Right ventricle myocardium inferior (tissue), 1 donor: ENCODE measurements at places on chromosomes 16 and 17. TPM values are rescaled to one million over a fixed set of nuclear protein-coding genes. Genes with fewer than 3 reads are reported as not detected.

GRCh38 chr16:86070484-86070883 is 171.5 kb downstream of the IRF8 start:
- DNase-seq: no peak

DNA sequence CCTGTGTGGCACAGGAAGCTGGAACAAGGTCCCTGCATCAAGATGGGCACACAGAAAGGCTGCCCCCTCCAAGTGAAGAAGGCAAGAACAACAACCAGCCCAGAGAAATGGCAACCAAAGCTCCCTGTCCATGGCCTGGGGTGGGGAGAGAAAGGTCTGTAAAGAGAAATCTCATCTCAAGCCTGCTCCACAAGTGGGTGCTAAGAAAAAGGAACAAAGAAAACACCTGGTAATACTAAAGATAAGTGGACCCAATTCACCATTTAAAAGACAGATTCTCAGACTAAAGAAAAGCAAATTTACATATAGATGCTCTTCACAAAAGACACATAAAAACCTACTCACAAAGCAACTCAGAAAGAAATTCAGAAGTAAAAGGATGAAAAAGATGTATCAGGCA is 107.4 kb downstream of the PARN start:
- DNase-seq: no peak

- no peak for DNase-seq
Observed at GRCh38 chr17:77473615-77474226, 333.0 kb downstream of the SEC14L1 start.

- DNase-seq: peak; percentile 83
Observed at GRCh38 chr17:1736348-1737281, 6.1 kb upstream of the SERPINF2 start.

- no peak for DNase-seq
Observed at GRCh38 chr17:78538033-78538776, 39.0 kb downstream of the DNAH17 start.

- DNase-seq: no peak
Observed at GRCh38 chr16:71781741-71782140, 26.9 kb downstream of the AP1G1 start.

DNA sequence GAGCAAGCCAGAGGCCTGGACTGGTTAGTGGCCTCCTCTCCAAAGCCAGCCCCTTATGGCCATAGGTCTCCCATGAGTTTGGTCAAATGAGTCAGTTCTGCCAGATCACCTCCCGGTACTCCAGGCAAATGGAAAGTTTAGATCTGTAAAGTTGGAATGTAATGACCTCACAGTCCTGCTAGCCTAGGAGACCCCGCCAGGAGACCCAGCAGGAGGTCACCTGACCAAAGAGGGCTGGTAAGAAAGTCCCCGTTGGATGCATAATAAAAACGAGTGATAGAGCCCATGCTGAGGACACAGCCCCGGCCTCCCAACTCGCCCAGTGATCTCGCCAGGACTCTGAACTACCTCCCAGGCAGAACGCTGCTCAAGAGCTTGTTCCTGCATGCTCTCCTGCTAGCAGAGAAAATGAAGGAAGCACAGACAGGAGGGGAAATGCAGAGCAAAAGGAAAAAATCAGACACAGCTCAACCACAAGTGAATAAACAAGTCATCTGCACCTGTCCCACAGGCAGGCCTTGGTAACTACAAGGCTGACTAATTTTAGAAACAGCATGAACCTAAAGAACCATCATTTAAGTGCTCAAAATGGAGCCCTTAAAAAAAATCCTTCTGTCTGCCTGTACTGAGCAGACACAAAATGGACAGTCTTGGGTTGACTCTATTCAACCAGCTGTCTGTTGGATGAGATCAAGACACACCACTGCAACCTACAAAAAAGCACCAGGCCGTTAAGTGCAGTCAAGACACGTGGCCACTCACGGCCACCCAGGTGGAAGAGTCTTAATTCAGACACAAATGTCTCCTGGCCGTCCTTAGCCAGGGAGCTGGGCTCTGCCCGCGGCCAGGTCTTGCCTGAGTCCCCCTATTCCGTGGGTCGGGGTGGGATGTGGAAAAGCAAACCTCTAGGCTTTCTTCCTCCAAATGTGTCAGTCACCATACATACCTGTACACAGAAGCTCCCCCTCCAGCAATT is 9.2 kb downstream of the CDIP1 start:
- no peak for DNase-seq

DNA sequence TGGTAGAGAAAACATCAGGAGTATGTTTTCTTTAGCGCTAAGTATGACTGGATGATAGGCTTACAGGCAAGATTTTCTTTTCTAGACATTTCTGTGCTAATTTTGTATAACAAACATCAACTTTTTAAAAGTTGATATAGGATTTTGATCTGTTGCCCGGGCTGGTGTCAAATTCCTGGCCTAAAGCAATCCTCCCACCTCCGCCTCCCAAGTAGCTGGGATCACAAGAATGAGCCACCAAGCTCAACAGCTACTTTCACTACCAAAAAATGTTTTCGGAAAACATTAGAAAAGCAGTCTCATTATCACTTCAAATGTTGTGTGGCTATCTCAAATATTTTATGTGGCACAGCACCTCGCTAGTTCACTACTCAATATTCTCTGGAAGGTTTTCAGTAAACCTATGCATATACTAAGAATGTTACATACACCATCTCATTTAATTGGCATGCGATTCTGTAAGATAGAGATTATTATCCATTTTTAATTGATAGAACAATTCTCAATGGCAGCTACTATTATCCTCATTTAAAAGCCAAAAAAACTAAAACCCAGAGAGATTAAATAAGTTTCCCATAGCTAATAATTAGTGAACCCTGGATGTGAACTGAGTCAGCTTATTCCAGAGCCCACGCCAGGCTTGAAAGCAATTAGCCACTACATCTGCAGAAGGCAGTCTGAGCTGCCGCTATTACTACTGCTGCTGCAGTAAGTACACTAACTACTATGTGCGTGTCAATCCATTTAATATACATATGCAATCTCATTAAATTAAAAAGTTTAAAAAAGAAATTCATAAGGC is 41.7 kb downstream of the CREBBP start:
- DNase-seq: no peak

DNA sequence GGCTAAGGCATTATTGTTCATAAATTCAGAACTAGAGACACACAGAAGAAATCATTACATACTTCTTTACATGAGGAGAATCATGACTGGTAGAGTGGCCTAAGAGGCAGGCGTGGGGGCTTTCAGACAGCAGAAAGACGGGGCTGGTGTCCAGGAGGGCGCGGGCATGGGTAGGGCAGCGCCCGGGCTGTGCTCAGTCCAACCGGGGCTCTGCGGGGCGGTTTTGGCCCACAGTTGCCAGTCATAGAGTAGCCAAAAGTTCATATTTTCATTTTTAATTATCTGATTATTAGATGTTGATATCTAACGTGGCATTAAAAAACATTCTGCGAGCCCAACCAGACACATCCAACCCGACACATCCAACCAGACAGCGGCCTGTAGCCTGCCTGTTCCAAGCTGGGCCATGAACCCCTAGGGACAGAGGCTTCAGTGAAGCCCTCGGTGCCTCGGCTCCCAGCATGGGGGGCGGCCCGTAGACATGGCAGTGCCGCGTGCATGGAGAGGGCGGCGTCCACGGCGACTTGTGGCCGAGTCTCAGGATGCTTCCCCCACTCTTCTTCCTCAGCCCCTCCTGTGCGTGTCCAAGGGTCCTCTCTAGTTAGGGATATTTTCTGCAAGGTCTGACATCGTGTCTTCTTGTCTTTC is 162.4 kb upstream of the CHMP6 start:
- DNase-seq: no peak

- DNase-seq: no peak
Observed at GRCh38 chr16:62954144-62955032, 918.1 kb upstream of the CDH8 start.

PIK3R6 gene
- 0.78 TPM for total RNA-seq

DNA sequence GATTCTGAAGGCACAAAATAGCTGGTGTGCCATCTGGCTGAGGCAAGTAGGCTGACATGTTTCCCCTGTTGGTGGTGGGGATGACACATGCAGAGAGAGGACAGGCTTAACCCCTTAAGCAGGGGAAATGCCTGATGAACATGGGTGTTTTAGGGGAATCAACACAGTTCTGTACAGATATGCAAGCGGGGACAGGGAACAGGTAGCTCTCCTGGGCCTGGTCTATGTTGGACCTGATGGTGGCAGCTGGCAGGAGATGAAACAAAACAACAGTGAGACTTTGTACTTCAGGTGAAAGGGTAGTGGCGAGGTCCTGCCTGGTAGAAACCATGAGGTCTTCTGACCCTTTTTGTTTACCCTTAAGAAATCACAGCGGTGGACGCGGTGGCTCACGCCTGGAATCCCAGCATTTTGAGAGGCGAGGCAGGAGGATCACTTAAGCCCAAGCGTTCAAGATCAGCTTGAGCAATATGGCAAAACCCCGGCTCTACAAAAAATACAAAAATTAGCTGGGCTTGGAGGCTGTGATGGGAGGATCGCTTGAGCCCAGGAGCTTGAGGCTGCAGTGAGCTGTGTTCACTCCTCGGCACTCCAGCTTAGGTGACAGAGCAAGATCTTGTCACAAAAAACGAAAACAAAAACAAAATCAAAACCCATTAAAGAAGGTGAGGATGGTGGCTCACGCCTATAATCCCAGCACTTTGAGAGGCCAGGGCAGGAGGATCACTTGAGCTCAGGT is 10.5 kb downstream of the OR1F1 start:
- DNase-seq: no peak

CAMTA2 gene
- 37.1 TPM for total RNA-seq

- no peak for DNase-seq
Observed at GRCh38 chr16:30088832-30089624, 2.7 kb downstream of the TBX6 start.

GRCh38 chr16:29962344-29962994 is 590 bp downstream of the TMEM219 start:
- DNase-seq: no peak

DNA sequence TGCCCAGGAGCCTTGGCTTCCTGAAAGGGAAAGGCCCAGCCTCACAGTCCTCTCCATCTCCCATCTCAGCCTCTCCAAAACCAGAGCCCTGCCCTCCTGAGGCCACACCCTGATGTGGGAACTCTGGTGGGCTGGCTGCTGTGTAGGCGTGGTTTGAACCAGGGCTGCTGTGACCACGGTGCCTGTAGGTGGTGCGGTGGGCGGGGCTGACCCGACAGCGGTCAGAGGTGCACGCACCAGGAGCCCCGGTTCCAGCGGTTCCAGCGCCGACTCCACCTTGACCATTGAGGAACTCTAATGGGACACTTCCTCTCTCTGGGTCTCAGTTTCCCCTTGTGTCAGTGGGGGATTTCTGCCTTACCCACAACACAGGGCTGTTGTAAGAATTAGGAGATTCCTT is 2.4 kb downstream of the RAP1GAP2 start:
- DNase-seq: peak; percentile 17

RARA gene
- total RNA-seq: 17.9 TPM

- DNase-seq: no peak
Observed at GRCh38 chr17:4573669-4574068, 10.7 kb upstream of the SMTNL2 start.

OR1F1 gene
- total RNA-seq: not detected

- no peak for DNase-seq
Observed at GRCh38 chr16:27319257-27319965, 5.6 kb downstream of the IL4R start.

DNA sequence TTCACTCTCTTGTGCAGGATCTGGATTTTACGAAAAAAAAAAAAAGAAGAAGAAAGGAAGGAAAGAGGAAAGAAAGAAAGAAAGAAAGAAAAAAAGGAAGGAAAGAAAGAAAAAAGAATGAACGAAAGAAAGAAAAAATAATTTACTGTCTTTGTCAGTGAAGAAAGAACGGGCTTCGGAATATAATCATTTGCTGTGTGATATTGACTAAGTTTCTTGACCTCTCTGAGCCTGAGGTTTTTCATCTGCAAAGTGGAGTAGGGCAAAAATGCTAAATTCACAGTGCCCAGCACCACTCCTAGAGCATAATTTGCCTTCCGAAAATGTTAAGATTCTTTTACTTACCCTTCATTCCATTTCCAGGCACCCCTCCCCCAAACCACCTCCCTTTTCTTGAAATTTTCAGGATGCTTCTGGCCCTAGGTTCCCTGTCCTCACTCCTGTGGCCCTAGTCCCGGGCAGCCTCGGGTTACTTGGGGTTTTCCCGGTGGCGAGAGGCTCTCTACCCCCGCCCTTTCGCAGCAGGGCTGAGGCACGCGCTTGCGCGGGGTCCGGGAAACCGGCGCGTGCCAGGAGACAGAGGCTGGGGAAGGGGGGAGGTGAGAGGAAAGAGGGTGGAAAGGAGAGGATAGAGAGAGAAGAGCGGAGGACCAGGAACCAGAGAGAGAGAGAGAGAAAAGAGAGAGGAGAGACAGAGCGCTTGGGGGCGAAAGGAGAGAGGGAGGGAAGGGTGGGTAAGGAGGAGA is at the start of gene CNTNAP1:
Gene CNTNAP1 (plus strand): TSS at position 556 of the 746 bp plus-strand sequence. CDS start 299 bp downstream, outside the sequence.
- peak; percentile 78 for DNase-seq

DNA sequence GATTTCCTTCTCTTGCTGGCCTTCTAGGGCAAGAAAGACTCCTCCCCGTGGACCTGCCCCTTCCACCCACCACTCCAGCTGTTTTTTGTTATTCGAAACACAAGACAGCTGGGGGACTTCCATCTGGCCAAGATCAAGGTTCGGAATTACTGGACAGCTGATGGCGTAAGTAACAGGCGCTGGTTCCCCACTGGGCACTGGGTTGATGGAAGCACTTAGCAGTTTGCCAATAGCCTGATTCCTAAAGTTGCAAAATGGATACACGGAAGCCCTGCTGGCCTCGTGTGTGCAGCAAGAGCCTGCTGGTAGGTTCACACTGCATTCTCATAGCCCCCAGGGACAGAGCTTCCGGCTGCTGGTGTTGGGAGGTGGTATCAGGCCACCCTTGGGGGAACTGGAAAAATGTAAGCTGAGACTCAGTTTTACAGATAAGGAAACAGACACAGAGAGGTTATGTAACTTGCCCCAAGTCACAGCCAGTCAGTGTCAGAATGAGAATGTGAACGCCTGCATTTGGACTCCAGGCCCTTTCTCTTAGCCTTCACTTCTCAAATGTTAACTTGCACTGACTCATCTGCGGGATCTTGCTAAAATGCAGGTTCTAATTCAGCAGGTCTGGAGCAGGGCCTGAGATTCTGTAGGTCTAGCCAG is 171.7 kb downstream of the KATNIP start:
- peak; percentile 90 for DNase-seq

DNA sequence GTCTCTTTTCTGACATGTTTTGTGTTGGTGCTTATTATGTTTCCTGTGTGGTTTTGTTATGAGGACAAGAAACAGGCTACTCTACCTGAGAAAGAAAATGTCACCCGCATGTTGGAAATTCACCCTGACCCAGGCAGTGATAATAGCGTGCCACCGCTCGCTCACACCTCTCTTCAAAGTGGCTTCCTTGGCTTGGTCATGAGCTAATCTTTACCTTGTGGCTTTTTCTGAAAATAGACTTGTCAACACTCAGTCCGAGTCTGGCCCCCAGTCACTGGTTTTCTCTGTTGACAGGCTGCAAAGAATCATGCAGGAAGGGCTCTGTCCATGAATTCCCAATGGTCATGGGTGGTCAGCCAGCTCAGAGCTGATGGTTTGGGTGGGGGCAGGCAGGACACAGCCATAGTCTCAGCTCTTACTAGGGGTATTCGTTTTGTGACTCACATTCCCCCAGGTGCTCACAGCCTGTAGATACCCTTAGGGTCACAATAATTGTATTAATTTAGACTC is 121.3 kb upstream of the CACNG5 start:
- DNase-seq: no peak

KRT26 gene
- not detected for total RNA-seq
